ENCODE measurements at places on chromosomes 7 and 10. TPM values are rescaled to one million over a fixed set of nuclear protein-coding genes. Genes with fewer than 3 reads are reported as not detected.

The TEX47 gene
- total RNA-seq = not detected

The BICC1 gene
- total RNA-seq = not detected

The GIMAP6 gene
- total RNA-seq = 27.4 TPM

The COX19 gene
- total RNA-seq = 18.2 TPM

The CPED1 gene
- 0.04 TPM for total RNA-seq
